ENCODE measurements at places on chromosomes 4 and X. TPM values are rescaled to one million over a fixed set of nuclear protein-coding genes. Genes with fewer than 3 reads are reported as not detected.

DCHS2 gene
- total RNA-seq = 0.31 TPM

CYBB gene
- 284 TPM for total RNA-seq

SNX12 gene
- total RNA-seq = 24.1 TPM

FBXW7 gene
- total RNA-seq = 366 TPM

CLDN34 gene
- not detected for total RNA-seq

RP2 gene
- total RNA-seq = 45.5 TPM

SORCS2 gene
- 0.10 TPM for total RNA-seq

MAGEB2 gene
- total RNA-seq = not detected

RAB40A gene
- total RNA-seq = not detected

LRCH2 gene
- total RNA-seq = not detected

MAGEB1 gene
- not detected for total RNA-seq

CHST7 gene
- total RNA-seq = 24.7 TPM

GRID2 gene
- total RNA-seq = not detected

C4orf36 gene
- total RNA-seq = not detected

SPATA4 gene
- total RNA-seq = not detected

CNKSR2 gene
- total RNA-seq = 15.8 TPM

CTAG2 gene
- total RNA-seq = not detected

MUC7 gene
- not detected for total RNA-seq

POU4F2 gene
- not detected for total RNA-seq

MOSPD2 gene
- 9.2 TPM for total RNA-seq

FATE1 gene
- total RNA-seq = not detected

CLDN22 gene
- total RNA-seq = not detected

TMEM150C gene
- 0.21 TPM for total RNA-seq

XKRX gene
- total RNA-seq = 1.2 TPM

DKK2 gene
- total RNA-seq = not detected

USP26 gene
- not detected for total RNA-seq

CABS1 gene
- not detected for total RNA-seq

AMOT gene
- total RNA-seq = 0.52 TPM

ATRX gene
- total RNA-seq = 46.6 TPM

SLITRK4 gene
- total RNA-seq = 1.5 TPM

LGI2 gene
- not detected for total RNA-seq

CSAG3 gene
- not detected for total RNA-seq

NAP1L3 gene
- total RNA-seq = 7.7 TPM

XAGE2 gene
- not detected for total RNA-seq

GABRG1 gene
- total RNA-seq = not detected

CSAG2 gene
- total RNA-seq = not detected

L1CAM gene
- 0.52 TPM for total RNA-seq

THAP6 gene
- total RNA-seq = 21.7 TPM

MAGEC1 gene
- not detected for total RNA-seq

TEX13D gene
- not detected for total RNA-seq

CPE gene
- 0.10 TPM for total RNA-seq

EFHC2 gene
- 6.1 TPM for total RNA-seq

FAM184B gene
- total RNA-seq = under 0.01 TPM

ESX1 gene
- not detected for total RNA-seq

C1GALT1C1 gene
- total RNA-seq = 8.4 TPM

Data from mononuclear cell (primary cell).